ENCODE measurements at places on chromosomes 4 and X.

- no peak for DNase-seq
These were observed 2.4 kb upstream of the PLAC1 start for GRCh38 chrX:134660627-134661026.

- no peak for DNase-seq
These were observed 1306.6 kb upstream of the PABPC4L start for GRCh38 chr4:135508006-135508714.

DNA sequence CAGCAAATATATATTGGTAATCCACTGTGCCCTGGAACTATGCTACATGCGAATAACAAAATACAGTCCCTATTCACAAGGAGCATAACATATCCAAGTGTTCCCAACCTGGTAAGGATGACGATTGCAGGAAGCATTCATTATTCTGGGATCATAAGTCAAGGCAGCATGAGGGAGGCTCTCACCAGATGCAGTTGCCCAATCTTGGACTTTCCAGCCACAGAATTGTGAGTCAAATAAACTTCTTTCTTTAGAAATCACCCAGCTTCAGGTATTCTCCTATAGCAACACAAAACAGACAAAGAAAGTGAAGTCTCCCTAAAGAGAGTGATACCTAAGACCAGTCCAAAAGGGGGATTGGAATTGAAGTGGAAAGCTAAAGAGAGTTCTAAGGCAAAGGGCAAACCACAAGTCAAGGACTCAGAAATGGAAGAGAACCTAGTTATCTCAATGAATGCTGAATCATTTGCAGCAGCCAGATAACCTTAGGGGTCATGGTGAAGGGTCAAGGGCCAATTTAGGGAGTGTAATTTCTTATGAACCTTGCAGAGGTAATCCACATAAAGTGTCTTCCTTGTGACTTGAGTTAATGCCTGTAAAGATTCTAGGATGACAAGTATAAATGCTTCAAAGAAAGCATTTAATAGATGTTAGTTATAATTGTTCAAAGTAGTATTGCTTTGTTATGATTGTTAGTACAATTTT, 103.1 kb upstream of the PCDH7 start:
- DNase-seq = no peak

GRCh38 chrX:47078129-47079043, at the start of gene RGN:
RGN (plus strand) TSS chrX:47078443; CDS start chrX:47081145, 2,702 bp downstream.
- DNase-seq = no peak

GRCh38 chrX:131634900-131635299, 91.0 kb downstream of the OR13H1 start:
- DNase-seq = no peak

GRCh38 chr4:152503653-152504290, 32.1 kb downstream of the FBXW7 start:
- DNase-seq = no peak
